ENCODE measurements at places on chromosomes 12 and 14.

- DNase-seq: no peak
These were observed 28.4 kb downstream of the LRTM2 start for GRCh38 chr12:1848745-1849144.

DNA sequence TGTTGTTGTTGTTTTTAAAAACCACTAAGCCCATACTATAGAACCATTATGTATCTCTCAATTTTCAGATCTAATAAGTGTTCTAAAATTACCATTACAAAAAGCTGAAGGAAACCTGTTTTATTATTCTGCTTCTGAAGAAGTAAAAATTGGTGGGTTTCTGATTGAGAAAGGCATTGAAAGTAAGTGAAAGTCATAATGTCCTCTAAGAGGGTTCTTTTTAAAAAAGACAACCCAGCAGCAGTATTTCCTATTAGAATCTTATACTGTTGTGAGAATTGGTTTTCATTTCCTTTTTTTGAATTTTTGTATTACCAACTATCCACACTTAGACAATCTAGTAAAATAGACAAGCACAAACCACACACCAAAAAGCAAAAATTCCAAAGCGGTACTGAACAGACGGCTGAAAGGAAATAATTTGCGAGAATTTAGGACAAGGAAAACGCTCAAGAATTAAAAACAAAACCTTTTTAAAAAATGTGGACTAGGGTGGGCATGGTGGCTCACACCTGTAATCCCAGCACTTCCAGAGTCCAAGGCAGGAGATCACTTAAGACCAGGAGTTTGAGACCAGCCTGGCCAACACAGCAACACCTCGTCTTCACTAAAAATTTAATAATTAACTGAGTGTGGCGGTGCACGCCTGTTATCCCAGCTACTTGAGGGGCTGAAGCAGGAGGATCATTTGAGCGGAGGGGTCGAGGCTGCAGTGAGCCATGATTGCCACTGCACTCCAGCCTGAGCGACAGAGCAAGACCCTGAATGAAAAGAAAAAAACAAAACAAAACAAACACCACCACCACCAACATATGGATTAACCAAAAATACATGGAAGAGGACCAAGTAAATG, 66.7 kb upstream of the AP4S1 start:
- DNase-seq: no peak

GRCh38 chr12:123040106-123040505, 59.6 kb downstream of the ARL6IP4 start:
- DNase-seq: no peak

- DNase-seq: no peak
These were observed 465.8 kb downstream of the APAF1 start for GRCh38 chr12:99110868-99111267.

DNA sequence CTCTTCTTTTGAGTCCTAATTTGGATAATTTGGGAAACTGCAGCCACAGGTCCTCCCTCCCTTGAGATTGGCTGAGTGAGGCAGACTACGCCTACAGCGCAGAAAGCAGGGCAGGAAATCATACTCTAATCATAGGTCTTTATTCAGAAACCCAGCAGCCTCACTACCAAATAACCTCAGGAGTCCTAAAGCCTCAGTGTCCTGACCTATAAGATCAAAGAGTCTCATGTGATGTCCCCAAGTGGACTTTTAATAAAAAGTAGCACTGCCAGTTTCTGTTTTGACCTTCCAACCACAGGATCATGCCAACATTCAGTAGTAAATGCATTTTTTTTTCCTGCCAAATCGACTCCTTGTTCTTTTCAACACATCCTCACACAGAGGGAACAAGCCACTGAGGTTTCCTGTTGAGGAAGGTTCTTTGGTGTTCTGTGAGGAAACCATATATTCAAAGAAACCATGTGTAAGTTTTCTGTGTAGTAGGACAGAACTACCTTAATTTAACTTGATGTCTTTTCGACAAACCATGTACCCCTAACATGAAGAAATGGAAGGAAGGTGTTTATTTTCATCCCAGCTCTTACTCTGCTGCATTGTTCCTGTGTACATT, 72.2 kb downstream of the VCPKMT start:
- DNase-seq: peak; percentile 77

- no peak for DNase-seq
These were observed 841.7 kb downstream of the NRXN3 start for GRCh38 chr14:79011920-79012204.

DNA sequence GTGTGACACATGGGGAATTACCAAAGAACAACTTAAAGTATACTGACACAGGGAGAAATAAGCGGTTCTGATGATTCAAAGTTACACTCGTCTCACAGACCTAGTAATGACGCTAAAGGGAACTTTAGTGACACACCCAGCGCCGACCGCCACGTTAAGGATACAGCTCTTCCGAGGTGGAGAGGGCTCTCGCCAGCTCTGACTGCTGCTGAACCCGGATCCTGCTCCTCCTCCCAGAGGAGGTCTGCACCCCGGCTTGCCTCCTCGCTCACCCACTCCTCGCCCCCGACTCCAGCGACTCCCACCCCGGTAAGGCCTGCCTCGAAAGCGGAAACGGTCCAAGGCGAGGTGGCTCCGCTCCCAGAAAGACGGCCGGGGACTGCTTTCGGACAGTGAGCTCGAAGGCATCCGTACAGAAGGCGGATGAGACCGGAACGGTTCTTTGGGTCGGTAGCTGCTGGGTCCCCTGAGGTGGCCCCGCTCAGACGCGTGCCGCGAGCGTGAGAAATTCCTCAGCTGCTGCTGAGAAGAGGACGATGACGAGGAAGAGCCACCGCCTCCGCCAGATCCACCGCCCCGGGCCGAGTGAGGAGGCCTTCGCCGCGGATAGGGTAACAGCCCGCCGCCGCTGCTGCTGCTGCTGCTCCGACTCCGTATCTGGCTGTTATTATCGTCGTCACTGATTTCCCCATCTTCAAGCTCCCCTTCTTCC, 643 bp downstream of the ZFC3H1 start:
- peak; percentile 93 for DNase-seq

DNA sequence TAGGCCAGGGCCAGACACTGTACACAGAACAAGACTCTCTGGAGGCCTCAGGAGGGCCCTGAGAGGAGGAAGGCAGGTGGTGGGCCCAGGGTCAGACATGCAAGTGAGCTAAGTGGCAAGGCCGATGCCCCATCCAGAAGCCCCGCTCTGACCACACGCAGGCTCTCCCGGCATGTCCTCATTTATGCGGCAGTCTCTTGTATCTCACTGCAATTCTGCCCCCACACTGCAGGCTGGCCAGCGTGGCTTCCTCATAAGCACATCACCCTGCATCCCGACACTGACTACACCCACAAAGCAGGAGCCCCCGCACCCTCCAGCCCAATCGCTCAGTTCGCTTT, 17.5 kb downstream of the SSH1 start:
- DNase-seq: no peak

DNA sequence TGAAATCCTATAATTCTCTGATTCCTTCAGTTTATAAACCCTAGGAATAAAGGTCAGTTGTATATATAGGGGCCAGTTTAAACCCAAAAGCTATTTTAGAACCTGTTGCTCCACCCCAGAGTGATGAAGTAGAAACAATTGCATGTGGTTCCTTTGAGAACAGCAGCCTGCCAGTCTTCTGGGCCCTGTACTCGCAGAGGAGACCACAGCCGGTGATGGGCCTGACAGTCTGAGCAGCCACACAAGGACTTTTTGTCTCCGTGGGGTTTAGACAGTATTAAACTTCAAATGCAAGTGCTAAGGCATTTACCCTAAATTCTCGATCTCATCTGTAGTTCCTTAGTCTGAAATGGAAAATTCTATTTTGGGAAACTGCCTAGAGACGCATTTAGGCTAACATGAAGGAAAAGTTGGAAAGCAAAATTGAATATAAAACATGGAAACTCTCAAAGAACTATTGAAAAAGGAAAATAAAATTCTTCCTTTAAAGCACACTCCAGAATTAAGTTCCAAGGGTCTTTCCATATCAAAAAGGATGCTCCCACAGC, 80.6 kb downstream of the PRICKLE1 start:
- DNase-seq: no peak

- DNase-seq: no peak
These were observed 103.6 kb upstream of the LRIG3 start for GRCh38 chr12:59023861-59024424.

GRCh38 chr14:100317912-100318808, 5.0 kb upstream of the SLC25A47 start:
- peak; percentile 35 for DNase-seq

DNA sequence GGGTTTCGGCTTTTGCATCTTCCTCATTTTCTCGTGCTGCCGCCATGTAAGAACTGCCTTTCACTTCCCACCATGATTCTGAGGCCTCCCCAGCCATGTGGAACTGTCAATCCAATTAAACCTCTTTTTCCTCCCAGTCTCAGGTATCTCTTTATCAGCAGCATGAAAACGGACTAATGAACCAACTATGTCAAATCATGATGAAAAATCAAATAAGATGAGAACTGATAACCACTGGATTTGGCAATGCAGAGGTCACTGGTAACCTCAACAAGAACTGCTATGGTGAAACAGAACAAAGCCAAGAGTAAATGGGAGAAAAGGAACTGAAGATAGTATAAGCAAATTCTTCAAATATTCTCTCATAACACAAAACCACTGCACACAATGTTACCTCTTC, 6.0 kb downstream of the EML5 start:
- no peak for DNase-seq

- no peak for DNase-seq
These were observed 33.7 kb upstream of the GNPNAT1 start for GRCh38 chr14:52825085-52825484.

- peak; percentile 14 for DNase-seq
These were observed 4.7 kb downstream of the ADCK1 start for GRCh38 chr14:77804592-77804991.

DNA sequence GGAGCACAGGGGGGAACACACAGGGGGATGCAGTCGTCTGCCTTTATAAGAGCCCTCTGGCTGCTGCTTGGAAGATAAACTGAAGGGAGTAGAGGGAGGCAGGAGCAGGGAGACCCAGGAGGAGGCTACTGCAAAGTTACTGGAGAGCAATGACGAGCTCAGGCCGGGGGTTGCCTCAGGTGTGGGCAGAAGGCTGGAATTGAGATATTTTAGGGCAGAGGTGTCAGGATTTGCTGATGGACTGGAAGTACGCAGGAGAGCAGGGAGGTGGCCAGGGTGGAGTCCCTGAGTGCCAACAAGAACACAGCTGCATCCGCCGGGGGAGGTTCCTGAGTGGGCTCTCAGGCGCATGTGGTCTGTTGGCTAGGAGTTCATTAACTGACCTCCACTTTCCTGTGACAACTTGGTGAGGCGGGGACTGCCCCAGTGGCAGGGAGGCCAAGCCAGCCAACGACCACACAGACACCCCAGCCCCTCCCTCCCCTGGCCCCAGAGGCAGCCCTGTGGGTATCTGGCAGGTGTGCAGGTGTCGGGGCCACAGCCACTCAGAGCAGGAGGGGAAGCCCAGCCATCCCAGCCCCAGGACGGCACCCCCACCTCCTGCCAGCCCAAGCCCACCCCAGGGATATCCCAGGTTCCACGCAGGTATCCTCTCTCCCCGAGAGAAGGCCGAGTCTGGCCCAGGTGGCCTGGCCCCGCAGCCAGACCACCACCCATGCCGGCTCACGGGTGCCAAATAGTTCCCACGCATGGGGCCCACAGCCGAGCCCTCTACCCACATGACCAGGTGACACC, 85.4 kb downstream of the NCOR2 start:
- DNase-seq: no peak

Data from inflammatory macrophage treated with lipopolysaccharide for 1 hour (primary cell).